ENCODE measurements at places on chromosomes 7 and 10.

- DNase-seq: peak; percentile 49
Measured at GRCh38 chr10:3045471-3046209, 21.7 kb upstream of the PFKP start.

DNA sequence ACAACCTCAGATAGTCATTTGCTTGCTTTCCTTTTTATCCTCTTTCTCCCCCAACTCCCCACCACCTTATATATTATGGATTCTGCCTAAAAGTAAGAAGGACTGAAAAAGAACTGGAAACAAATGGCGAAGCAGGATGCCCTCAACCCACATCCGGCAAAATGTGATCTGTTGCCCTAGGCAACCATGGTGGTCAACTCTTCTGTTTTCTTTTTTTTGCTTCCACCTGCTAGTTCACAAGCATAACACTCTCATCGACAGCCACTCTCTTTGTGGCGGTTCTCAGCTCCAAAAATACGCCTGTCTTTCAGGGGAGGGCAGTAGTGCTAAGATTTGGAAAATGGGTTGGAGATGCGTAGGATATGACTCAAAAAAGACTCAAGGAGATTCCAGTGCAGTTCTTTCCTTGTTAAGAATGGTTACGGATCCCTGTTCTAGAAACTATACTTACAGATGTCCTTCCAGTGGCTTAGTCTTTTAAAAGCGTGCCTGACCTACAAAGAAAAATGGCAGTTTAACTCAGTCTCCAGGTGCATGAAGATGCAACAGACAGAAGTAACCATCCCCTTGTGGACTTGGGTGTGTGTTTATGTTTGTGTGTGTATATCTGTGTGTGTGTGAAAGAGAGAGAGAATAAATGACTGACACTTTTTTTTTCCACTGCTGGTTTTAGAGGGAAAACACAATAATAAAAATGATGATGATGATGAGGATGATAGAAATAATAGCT, 10.7 kb downstream of the APBB1IP start:
- no peak for DNase-seq

- no peak for DNase-seq
Measured at GRCh38 chr10:33179067-33179466, 155.4 kb downstream of the NRP1 start.

DNA sequence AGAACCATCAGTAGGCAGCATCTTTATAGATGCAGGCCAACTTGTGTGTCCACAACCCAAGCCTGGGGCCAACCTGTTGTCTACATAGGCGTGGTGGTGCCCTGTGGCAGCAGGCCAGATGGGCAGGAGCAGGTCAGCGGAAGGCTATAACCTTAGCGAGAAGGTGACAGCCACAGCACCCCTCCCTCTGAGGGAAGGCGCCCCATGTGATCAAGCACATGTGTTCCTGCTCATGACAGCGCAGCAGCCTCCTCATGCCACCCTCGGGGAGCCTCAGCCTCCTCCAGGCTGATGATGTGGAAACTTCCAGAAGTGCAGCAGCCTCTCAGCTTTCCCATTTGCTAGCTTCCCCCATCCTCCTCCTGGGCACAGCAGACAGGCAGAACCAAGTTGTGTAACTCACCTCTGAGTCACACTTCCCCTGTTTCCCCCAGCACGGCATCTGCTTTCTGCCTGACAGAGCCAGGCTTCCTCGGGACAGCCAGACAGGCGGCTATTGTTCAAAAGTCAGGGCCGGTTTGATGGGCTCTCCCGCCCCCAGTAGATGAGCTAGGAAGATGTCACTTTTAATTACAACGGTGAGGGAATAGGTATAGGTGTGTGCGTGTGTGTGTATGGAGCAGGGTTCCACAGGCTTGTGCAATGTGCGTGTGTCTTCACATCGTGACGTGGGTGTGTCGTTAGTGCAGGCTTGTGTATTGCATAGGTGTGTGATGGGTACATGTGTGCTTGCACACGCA, 312.0 kb upstream of the ZMIZ1 start:
- DNase-seq: no peak

Measured in hypothalamus (tissue), 51 donors.